BJ (cell line): ENCODE measurements at places on chromosomes 2 and 18. TPM values are rescaled to one million over a fixed set of nuclear protein-coding genes. Genes with fewer than 3 reads are reported as not detected.

CMPK2 gene
- 0.21 and 0.66 TPM in 2 replicates for polyA plus RNA-seq

ARL4C gene
- polyA plus RNA-seq, result 1.6 and 2.1 TPM in 2 replicates

SP110 gene
- polyA plus RNA-seq, result 5.4 and 6.6 TPM in 2 replicates

CYTIP gene
- not detected in 2 replicates for polyA plus RNA-seq

C2orf81 gene
- polyA plus RNA-seq, result 0.18 and 0.67 TPM in 2 replicates

ABCG8 gene
- polyA plus RNA-seq, result not detected in 2 replicates

SUMO1 gene
- polyA plus RNA-seq, result 48.0 and 103 TPM in 2 replicates

ANKRD30B gene
- polyA plus RNA-seq, result 0.05 TPM in 1 of 2 replicates, not detected in the other

TUBA3E gene
- polyA plus RNA-seq, result not detected in 2 replicates

ASXL2 gene
- 11.9 and 12.2 TPM in 2 replicates for polyA plus RNA-seq

GRCh38 chr2:158395166-158395565 lies 61.4 kb downstream of the CCDC148 start:
- no peak for DNase-seq

- no peak for DNase-seq
These were observed 18.8 kb downstream of the ZEB2 start for GRCh38 chr2:144501118-144501517.

DNA sequence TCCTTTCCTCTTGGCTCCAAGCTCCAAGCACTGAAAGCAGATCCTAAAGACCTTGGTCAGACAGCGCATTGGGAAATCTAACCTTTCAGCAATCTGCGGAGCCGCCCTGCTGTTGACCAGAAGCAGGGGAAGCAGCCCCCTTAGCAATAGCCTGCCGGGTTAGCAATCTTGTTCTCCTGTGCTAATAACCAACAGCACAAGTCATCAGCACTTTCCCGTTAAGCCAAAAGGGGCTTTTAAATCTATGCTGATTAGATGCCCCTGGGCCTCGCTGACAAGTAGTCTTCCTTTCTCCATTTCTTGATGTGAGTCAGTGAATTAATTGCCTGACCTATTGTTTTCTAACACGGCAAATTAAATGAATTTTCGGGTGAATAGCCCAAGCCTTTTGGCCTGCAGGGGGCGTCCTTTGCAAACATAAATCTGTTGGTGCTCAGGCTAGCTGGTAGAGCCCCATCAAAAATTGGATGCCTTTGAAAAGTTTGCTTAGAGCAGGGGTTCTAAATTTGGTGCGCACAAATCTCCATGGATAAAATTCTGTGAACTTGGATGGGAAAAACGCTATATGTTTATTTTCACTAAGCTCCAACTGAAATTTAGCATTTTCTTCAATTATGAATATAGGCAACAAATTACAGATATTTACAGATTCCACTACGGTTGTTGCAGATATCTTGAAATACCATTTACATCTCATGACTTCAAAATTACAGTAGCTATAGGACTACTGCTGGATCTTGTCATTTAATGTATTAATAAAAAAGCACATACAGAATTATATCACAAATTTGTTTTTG lies 24.6 kb downstream of the MAIP1 start:
- DNase-seq, result no peak

DNA sequence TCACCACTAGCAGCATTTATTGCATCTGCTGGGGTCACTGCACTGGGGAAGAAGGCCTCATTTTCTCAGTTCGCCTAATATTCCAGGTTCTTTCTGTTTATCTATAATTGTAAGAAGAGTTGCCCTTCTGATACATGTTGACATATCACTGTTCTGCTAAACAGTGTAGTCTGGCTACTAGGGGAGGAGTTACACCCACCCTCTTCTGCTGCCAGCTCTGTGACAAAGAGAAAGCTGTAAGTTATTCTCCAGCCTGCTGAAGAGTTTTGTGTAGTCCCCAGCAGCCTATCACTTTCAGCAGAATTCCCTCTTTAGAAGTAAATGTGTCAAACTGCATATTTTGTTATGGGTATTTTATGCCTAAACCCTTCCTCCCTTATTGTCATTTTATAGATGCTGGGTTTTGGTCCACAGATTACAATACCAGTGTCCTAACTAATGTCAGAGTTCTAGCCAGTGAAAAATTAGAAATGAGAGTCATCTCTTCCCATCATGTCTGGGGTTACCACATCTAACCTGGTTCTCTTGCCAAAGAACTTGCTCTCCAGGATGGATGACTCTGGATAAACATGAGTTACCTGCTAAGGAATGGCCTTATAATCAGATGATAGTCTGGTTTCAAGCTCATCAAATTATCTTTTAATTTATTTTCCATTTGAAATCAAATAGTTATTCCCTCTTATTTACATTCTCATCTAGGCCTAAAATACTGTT lies 5.6 kb upstream of the MBOAT2 start:
- no peak for DNase-seq

DNA sequence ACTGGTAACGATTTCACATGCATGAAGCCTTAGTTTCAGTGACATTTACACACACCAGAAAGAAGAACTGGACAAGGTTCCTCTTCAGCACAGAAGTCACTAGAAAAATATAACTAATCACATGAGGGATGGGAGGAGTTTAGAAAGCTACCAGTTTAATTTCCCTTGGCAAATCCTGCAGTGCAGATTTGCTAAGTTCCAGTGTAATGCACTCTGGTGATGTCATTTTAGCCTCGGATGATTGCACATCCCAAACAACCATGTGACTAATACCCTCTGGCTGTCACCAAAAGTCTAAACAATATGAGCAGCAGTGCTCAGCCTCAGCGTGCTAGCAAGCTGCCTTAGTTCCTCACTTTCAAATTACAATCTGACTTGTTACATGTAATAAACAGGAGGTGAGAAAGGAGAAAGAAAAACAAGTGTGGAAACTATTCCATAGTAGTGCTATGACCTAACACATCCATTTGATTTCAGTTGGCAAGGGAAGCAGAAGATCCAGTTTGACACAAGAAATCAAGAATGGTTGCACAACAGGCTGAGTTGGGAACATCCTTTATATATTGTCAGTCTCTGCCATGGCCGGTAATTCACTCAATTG lies 35.3 kb upstream of the PPP1CB start:
- peak; percentile 76 for DNase-seq

DNA sequence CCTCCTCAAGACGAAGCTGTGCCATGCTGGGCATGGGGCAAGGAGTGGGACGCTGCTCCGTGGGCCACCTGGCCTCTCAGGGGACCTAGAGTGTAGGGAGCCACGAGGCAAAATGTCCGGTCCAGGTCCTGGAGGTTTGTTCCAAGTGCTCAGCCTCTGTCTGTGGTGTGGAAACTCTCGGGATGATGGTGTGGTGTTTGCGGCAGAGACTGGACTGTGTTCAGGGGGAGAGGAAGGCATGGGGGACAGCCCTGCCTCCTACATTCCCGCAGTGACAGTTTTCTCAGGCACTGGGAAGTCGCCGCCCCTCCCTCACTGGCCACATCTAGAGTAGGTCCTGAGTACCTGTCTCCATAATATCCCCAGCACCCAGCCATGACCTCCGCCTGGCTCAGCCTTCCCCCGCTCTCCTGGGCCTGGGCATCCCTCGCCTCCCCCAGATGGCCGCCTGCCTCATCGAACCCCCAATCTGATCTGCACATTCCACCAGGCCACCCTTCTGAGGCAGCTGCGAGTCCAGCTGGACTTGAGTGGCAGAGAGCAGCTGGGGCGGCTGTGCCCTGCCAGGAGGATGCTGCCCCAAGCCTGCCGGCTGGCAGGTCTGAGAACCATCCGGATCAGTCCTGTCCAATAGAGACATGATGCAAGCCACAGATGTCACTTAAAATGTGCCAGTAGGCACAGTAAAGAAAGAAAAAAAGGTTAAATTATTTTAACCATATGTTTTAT lies 6.2 kb downstream of the KCNIP3 start:
- DNase-seq, result no peak

DNA sequence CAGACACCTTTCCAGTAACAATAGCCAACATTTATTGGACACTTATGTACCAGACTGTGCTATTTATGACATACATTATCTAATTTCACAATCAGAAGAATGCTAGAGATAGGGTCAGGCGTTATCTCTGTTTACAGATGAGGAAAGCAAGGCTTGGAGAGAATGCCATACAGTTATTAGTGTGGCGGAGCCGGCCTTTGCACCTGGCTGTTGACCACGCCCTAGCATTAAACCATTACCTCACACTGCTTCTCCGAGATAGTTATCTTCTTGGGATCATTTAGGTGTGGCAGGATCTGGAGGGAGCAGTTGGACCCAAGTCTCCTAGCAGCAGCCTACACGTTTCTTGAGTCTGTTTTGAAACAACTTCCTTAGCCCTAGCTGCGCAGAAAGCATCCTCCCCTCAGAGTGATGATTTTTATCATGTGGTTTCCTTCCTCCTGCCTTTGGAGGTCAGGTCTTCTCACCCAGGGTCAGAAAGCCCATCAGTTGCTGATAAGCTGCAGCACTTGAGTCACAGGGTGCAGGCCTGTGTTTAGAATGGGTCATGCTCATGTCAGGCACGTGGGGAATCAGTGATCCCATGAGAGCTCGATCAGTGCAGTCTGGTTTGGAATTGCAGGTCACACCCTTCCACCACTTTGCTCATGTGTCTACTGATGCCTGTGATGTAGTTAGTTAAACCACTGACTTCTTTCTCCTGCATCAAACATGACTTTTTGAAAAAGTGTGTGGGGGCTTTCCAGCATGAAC lies 118.2 kb downstream of the SPTBN1 start:
- no peak for DNase-seq

- DNase-seq, result no peak
These were observed 132.4 kb downstream of the SLC4A3 start for GRCh38 chr2:219759801-219760200.

DNA sequence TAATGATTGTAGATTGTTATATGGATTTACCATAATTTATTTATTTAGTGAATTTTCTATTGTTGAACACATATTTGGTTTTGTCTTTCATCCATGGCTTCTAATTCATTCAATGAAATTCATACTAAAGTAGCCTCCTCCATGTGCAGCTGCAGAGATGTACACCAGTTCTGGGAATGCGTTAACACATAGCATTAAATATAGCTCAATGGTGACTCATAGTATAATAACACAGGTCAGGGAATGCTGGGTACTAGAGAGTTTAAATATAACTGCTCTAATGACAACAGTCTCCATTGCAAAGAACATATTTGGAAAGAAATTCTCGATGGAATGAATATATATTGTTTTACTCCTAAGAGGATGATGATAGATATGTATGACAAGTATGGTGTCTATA lies 1190.2 kb upstream of the NRXN1 start:
- no peak for DNase-seq

- no peak for DNase-seq
These were observed 185.6 kb downstream of the RIT2 start for GRCh38 chr18:42929857-42930256.

DNA sequence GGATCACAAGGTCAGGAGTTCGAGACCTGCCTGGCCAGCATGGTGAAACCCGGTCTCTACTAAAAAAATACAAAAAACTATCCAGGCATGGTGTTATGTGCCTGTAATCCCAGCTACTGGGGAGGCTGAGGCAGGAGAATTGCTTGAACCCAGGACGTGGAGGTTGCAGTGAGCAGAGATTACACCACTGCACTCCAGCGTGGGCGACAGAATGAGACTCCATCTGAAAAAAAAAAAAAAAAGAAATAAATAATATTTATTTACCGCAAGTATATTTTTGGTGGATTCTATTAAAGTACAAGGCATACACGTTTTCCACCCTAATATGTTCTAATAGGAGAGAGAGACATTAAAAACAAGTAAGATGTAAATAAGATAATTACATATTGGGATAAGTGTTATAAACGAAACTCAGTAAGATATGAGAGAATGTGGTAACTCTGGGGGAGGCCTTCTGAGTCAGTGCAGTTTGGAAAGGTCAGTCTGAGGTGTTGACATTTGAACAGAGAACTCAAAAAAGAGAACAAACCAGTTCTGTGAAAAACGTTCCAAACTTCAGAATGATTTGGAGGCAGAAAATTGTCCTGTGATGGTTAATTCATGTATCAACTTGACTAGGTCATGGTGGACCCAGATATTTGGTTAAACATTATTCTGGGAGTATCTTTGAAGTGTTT lies 8.8 kb upstream of the POLI start:
- DNase-seq, result no peak

GRCh38 chr2:76569819-76570218 lies 859.1 kb upstream of the GCFC2 start:
- DNase-seq, result no peak

GRCh38 chr18:79625924-79626561 lies 53.6 kb upstream of the CTDP1 start:
- no peak for DNase-seq

DNA sequence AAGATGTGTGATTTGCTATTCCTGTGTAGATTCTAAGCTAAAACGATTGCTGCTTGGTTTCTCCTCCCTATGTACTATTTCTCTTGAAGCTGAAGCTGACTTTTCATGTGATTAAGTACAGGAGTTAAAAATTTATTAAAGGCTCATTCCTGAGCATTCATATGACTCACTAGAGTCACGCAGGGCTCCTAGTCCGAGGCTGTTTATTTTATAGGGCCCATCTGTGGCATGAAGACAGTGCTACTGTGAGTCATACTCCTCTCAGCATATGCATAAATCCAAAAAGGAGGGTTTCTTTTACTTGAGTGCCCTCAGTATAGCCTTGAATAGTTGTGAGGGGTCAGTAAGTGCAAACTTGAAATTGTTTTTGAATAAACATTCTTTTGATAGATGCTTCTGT lies 378.8 kb downstream of the PTPRM start:
- peak; percentile 92 for DNase-seq

GRCh38 chr18:34494359-34494696 lies 215.8 kb upstream of the DTNA start:
- no peak for DNase-seq

- no peak for DNase-seq
These were observed 45.4 kb upstream of the RHOB start for GRCh38 chr2:20401489-20401835.

- no peak for DNase-seq
These were observed 734 bp downstream of the KCNG2 start for GRCh38 chr18:79798346-79798998.

DNA sequence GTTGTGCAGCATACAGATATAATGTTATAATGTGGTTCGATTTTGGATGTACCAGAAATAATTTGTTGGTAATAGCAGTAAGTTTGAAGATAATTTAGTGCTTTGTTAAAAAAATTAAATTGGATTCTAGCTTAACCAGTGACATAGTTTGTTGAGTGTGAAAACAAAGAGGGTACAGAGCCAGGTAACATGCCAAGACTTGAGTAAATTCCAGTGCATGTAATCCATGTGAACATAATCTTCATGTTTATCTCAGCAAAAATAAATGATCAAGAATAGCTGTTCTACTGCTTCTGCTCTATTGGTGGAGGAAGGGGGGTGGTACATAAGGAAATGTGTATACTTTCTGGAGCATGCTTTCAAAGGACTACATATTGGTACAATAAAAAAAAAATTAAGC lies 165.8 kb downstream of the DNAH7 start:
- no peak for DNase-seq

- DNase-seq, result peak; percentile 76
These were observed 91.0 kb downstream of the ADCYAP1 start for GRCh38 chr18:995629-996028.

GRCh38 chr18:32707147-32707546 lies 65.7 kb downstream of the KLHL14 start:
- DNase-seq, result no peak

GRCh38 chr2:19775838-19776237 lies 125.9 kb downstream of the TTC32 start:
- peak; percentile 64 for DNase-seq
